ENCODE measurements at places on chromosomes 5 and 9. TPM values are rescaled to one million over a fixed set of nuclear protein-coding genes. Genes with fewer than 3 reads are reported as not detected.

ZNF483 gene
- 14.8 TPM for total RNA-seq

SLC28A3 gene
- total RNA-seq = 0.64 TPM

RGS7BP gene
- 9.8 TPM for total RNA-seq

INSL6 gene
- not detected for total RNA-seq

ADGRV1 gene
- 14.5 TPM for total RNA-seq

OR1Q1 gene
- total RNA-seq = not detected

OR1L4 gene
- total RNA-seq = not detected

HTR1A gene
- 0.23 TPM for total RNA-seq

PTGES gene
- 9.1 TPM for total RNA-seq

ADRB2 gene
- total RNA-seq = 3.0 TPM

PCDHGA11 gene
- 10.0 TPM for total RNA-seq

SAP30L gene
- 23.4 TPM for total RNA-seq

STPG3 gene
- total RNA-seq = not detected

PCDHB2 gene
- 6.2 TPM for total RNA-seq

CLK4 gene
- total RNA-seq = 40.6 TPM

SPATA31D3 gene
- not detected for total RNA-seq

LECT2 gene
- not detected for total RNA-seq

CTNNAL1 gene
- total RNA-seq = 32.5 TPM

QRFP gene
- not detected for total RNA-seq

SLC25A48 gene
- total RNA-seq = 6.2 TPM

ARHGEF39 gene
- 2.9 TPM for total RNA-seq

DNAJB5 gene
- total RNA-seq = 8.5 TPM

SLC25A2 gene
- 0.35 TPM for total RNA-seq

PDE8B gene
- 5.1 TPM for total RNA-seq

GRM6 gene
- total RNA-seq = not detected

ELAVL2 gene
- total RNA-seq = 2.0 TPM

WHRN gene
- 7.8 TPM for total RNA-seq

OTULINL gene
- total RNA-seq = 9.8 TPM

S100Z gene
- 0.41 TPM for total RNA-seq

IL13 gene
- not detected for total RNA-seq

PRELID1 gene
- 56.8 TPM for total RNA-seq

CBY3 gene
- total RNA-seq = 0.58 TPM

TAF11L10 gene
- total RNA-seq = not detected

MRPL50 gene
- 24.1 TPM for total RNA-seq

UNC5A gene
- 0.29 TPM for total RNA-seq

SLC1A1 gene
- total RNA-seq = 12.2 TPM

LOX gene
- total RNA-seq = 17.2 TPM

CNTFR gene
- 19.5 TPM for total RNA-seq

SH3PXD2B gene
- 16.2 TPM for total RNA-seq

ENG gene
- total RNA-seq = 76.0 TPM

NEUROG1 gene
- not detected for total RNA-seq

RORB gene
- 0.35 TPM for total RNA-seq

ADAMTS6 gene
- 7.6 TPM for total RNA-seq

THBS4 gene
- total RNA-seq = 41.2 TPM

ISL1 gene
- not detected for total RNA-seq

LTC4S gene
- total RNA-seq = 1.5 TPM

TMC1 gene
- total RNA-seq = 0.41 TPM

ZFP37 gene
- 4.7 TPM for total RNA-seq

CDKN2B gene
- total RNA-seq = 0.29 TPM

Measured in metanephros (tissue), 2 donors.